ENCODE measurements at places on chromosomes 16 and 17.
A peak's percentile ranks its signal among the peaks of the same experiment; 100 is the strongest.

GRCh38 chr16:71552698-71553503 is 24.0 kb downstream of the TAT start:
- DNase-seq: no peak

DNA sequence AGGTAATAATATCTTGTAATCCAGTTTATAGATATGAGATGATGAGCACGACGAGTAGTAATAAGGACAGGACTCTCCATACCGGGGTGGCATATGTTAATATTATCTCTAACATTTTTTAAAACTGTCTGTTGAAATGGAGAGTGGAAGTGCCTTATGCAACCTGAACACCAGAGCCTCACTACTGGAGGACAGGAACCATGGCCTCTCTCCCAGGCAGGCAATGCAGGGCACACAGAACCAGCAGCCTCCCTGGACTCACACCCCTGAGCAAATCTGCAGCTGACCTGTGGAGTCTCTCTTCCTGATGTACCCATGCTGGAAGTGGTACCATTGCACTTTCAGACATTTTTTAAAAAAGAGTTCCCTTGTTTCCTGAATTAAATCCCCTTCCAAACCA is 55.2 kb upstream of the ERN1 start:
- no peak for DNase-seq

DNA sequence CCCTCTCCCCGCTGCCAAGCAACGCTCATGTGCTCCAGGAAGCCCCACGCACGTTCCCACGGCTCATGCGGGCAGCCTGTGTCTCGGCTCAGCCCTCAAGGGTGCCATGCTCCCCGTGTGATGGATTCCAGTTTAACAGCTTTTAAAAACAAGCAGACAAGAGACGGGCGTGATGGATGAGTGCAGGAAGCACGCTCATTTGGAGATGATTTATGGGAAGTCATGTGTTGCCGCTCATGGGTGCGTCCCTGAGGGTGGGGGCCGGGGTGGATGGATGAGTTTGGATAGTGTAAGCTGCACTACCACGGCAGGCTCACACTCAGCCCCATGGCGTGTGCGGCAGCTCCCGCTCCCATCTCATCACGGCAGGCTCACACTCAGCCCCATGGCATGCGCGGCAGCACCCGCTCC is 132.8 kb downstream of the RBFOX3 start:
- DNase-seq: no peak

DNA sequence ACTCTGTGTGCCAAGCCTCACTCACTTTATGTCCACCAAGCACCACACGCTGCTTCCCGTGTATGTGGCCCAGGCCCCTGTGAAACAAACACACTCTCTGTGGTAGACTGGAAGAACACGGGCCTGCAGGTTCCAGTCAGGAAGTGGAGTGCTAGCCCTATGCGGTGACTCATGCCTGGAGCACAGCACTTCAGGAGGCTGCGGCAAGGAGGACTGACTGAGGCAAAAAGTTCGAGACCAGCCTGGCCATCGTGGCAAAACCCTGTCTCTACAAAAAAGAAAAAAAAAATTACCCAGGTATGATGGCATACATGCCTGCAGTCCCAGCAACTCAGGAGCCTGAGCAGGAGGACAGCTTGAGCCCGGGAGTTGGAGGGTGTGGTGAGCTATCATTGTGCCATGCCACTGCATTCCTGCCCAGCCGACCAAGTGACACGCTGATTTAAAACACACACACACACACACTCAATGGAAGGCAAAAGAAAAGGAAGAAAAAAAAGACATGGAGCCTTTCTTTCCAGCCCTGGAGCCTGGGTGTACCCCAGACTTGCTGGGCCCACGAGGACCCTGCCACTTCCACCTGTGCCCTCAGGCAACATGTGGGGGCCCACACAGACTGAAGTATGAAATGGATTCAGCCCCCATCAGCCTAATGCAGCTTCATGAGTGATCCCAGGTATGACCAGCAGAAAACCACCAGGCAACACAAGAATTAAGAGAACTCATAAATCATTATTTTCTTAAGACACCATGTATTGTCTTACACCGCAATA is 126.6 kb downstream of the ANKRD11 start:
- DNase-seq: no peak

GRCh38 chr17:39139161-39139511 is 12.3 kb downstream of the PLXDC1 start:
- peak; percentile 73 for DNase-seq

- no peak for DNase-seq
Measured at GRCh38 chr16:47019568-47019967, 46.1 kb upstream of the DNAJA2 start.

DNA sequence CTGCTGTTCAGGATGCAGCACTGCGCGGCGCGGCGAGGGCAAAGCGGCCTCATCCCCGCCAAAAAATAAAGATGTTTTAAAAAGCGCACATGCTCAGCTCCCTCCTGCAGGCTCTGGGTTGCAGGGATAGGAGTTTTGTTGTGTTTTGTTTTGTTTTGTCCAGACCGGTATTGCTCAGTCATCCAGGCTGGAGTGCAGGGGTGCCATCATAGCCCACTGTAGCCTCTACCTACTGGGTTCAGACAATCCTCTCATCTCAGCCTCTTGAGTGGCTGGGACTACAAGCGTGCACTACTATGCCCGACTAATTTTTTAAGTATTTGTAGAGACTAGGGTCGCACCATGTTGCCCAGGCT is 636 bp downstream of the WWOX start:
- DNase-seq: no peak

DNA sequence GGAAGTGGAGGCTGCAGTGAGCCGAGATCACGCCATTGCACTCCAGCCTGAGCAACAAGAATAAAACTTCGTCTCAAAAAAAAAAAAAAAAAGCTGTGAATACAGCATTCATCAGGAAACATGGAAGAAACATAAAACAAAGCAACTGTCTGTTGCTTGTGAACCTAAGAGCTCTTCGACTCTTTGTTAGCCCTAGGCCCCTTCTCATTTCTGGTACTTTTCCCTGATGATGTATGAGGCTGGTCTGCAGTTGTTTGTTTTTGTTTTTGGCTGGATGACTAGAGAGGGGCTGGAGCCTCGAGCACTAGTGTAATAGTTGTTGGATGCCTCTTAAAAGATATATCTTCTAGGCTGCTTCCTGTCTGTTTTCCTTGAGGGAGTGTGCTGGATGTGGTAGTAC is 113.5 kb downstream of the MAP2K6 start:
- no peak for DNase-seq

DNA sequence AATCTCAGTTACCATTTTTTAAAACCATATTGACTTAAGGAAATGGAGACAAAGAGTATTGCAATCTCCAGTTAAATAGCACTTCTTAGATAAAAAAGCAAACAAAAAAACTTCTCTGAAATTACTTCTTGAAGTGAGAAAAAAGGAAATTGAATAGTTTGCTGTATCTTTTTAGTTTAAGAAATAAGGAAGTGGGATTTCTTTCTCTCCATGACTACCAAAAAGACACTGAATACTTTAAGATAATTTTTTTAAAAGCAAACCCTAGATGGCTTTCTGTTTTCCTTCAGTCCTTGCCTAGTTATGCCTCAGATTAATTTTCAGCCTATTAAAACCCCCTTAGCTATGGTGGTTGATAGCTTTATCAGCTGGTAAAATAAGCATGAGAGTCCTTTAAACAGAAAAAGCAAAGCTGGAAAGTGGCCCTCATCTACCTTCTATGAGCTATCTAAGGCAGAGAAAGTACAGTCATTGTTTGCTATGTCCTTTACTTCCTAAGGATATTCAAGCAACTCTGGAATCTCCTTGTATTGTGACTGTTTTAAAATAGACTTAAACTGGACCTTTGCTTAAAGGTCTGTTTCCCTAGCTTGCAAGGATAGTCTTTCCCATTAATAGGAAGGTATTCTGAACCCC is 28.6 kb downstream of the TPPP3 start:
- no peak for DNase-seq

GRCh38 chr16:85127379-85127723 is 15.1 kb upstream of the CIBAR2 start:
- no peak for DNase-seq

- DNase-seq: no peak
Measured at GRCh38 chr17:63344383-63344782, 101.7 kb downstream of the CYB561 start.

DNA sequence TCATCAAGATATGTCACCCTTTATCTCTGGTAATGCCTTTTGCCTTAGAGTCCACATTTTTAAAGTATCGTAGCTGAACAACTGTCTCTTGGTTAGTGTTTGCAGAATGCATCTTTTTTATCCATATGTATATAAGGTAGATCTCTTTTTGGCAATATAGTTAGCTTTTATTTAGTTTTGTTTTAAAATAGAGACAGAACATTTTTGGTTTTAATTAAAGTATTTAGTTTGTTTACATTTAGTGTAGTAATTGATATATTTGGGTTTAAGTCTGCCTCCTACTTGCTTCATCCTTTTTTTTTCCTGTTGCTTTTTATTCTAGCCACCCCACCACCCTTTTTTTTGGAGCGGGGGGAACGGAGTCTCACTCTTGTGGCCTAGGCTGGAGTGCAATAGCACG is 184.6 kb upstream of the CHMP6 start:
- DNase-seq: no peak

GRCh38 chr17:27945333-27945616 is 52.1 kb upstream of the LYRM9 start:
- no peak for DNase-seq

GRCh38 chr16:87236516-87237115 is 80.6 kb downstream of the C16orf95 start:
- no peak for DNase-seq

DNA sequence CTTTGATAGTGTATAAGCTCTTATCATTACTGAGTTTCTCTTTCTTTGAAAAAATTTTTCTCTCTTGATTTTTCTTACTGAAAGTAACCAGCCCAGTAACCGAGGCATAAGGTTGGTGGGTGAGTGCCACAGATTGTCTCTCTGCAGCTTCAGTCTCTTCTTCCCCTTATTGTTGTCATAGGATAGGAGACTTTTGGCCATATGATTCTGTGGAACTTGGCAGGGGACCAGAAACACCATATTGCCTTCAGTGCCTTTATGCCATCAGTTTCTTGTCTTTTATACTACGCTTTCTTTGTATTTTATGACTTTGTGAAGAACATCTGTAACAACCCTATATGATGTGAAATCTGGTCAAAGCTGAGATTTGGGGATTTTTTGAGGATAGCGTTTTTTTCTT is 341.6 kb upstream of the TBX2 start:
- DNase-seq: no peak

DNA sequence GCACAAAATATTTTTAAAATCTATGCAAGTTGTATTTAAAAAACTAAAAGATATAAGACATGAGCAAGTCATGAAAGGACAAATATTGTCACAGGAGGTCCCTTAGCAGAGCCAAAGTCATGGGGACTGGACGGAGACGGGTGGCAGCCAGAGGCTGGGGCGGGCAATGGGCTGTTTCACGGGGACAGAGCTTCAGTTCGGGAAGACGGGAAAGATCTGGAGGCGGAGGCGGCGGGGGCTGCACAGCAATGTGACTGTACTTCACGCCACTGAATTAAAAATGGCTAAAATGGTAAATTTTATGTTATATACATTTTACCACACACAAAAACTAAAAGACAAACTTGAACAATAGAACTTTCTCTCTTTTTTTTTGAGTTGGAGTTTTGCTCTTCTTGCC is 60.0 kb upstream of the METRNL start:
- no peak for DNase-seq

DNA sequence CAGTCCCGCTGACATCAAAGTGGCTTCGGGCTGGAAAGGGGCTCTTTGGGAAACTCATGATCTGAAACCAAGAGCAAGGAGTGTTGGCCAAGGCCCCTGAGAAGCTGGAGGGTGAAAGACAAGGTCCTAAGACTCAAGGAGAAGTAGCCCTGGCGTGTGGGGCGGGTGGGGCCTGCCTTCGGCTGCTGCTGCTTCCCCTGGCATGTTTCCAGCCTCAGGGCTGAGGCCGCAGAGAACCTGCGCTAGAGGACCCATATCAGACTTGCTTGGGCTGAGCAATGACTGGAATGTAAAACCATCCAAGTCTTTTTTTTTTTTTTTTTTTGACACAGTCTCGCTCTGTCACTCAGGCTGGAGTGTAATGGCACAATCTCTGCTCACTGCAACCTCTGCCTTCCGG is 67.5 kb upstream of the GCSH start:
- no peak for DNase-seq

DNA sequence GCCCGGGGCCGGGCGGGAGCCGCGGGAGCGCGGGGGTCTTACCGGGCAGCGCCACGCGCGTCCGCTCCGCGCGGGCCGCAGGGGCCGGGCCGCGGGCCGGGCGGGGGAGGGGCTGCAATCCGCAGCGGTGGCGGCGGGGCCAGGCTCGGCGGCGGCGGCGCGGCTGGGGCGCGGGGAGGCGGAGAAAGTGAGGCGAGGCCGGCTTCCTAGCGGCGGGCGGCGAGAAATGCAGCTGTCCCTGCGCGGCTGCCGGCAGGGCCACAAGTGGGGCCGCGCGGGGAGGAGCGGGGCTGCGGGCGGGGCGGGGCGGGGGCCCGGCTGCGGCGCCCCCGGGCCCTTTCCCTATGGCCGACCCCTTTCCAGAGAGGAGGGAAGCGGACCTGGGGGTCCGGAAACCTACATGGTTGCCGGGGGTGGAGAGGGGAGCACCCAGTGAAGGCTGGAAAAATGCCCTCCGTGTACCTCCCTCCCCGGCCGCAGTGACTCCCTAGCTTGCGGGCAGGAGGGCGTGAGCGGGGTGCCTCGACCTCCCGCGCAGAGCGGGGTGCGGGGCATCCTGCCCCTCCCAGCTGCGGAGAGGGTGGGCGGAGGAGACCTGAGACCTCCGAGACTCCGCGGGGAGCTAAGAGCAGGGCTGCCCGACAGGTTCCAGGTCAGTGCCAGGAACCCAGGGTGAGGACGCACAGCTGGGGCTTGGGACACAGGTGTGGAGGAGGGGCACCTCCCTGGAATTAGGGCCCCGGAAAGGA is at the start of gene CUEDC1:
Gene CUEDC1 (minus strand): TSS at position 230 of the 749 bp plus-strand sequence. CDS start 69,848 bp downstream, outside the sequence.
- DNase-seq: peak; percentile 84

DNA sequence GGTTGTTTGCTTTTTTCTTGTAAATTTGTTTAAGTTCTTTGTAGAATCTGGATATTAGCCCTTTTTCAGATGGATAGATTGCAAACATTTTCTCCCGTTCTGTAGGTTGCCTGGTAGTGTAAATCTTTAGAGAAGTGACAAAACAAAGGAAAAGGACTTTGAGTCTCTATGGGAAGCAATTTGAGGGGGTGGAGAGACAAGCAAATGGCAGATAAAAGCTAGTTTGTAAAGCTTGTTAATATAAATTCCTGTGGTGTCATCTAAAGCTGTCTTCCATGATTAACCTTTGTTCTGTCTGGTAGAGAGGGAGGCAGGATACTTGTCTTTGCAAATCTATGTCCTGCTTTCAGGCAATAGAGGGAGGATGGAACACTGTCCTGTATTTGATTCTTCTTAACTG is 40.6 kb upstream of the CACNG4 start:
- DNase-seq: no peak

All from WERI-Rb-1 (cell line).